Stimulated activated naive CD4-positive, alpha-beta T cell (primary cell): ENCODE measurements at places on chromosomes 7 and 10.

DNA sequence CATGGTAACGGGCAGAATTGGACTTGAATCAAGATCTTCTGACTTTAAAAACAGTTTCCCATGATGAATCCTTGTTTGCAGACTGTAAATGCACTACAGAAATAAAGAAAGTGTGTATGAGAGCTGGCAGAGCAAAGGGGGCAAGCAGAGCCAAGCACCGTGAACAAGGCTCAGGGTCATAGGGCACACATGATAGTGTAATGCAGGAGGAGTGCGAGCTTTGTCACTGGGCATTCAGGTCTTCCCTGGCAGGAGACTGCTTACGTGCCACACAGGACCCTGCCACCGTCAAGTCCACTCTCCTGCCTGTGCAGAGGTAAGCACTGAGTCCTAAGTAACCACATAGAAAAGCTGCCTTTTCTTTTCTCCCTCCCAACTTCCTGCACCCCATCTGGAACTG is 93.1 kb upstream of the NPVF start:
- no peak for DNase-seq

- DNase-seq = no peak
Observed at GRCh38 chr7:110309941-110310340, 781.0 kb upstream of the LRRN3 start.

- no peak for DNase-seq
Observed at GRCh38 chr10:28842321-28842720, 165.0 kb downstream of the BAMBI start.

GRCh38 chr7:12089951-12090756 is 120.9 kb upstream of the TMEM106B start:
- no peak for DNase-seq

- no peak for DNase-seq
Observed at GRCh38 chr10:104127411-104127810, 5.4 kb downstream of the SFR1 start.
